Cardiac atrium fibroblast (primary cell): ENCODE measurements at places on chromosomes 4 and X. TPM values are rescaled to one million over a fixed set of nuclear protein-coding genes. Genes with fewer than 3 reads are reported as not detected.

CLTRN gene
- not detected in 2 replicates for total RNA-seq

CSAG2 gene
- not detected in 2 replicates for total RNA-seq

SYN1 gene
- total RNA-seq = 3.6 and 13.9 TPM in 2 replicates

LANCL3 gene
- total RNA-seq = under 0.01 and 1.6 TPM in 2 replicates

ABCE1 gene
- 77.6 and 118 TPM in 2 replicates for total RNA-seq

CCNA2 gene
- 16.8 and 23.0 TPM in 2 replicates for total RNA-seq

F9 gene
- not detected in 2 replicates for total RNA-seq

SHISA3 gene
- total RNA-seq = 28.0 and 83.0 TPM in 2 replicates

ZDHHC15 gene
- total RNA-seq = under 0.01 TPM in 1 of 2 replicates, not detected in the other

MAGEB17 gene
- not detected in 2 replicates for total RNA-seq
